Large intestine (tissue), 12 donors: ENCODE measurements at places on chromosomes 1 and 21. TPM values are rescaled to one million over a fixed set of nuclear protein-coding genes. Genes with fewer than 3 reads are reported as not detected.

Gene OR10J5
- 0.07 TPM for polyA plus RNA-seq

Gene HMGCS2
- polyA plus RNA-seq: 71.7 TPM

DNA sequence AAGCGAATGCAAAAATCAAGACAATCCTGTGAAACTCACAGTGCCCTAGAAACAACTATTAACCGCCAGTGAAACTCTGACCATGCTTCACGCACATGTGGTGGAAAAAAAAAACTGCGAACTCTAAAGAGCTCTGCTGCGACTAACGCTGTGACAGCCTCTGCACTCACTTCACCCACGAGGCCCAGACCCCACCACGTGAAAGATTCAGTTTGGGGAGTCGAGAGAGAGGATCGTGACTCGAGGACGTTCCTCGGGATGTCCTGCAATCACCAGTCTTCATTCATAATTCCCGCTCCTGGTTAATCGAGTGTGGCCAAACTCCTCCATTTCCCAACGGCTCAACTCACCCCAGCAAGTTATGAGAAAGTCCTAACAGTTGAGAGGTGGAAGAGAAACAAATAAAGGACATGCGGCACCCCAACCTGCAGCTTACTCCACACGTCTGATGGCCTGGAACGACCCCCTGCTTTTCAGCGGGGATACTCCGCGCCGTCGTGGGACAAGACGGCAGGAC, 1.1 kb downstream of the SERBP1 start:
- peak overlapping the region; percentile 23 for H3K27ac ChIP-seq
- H3K27me3 ChIP-seq: no peaks in the 10 kb centered on the region
- H3K4me1 ChIP-seq: peaks cover 5% of the 10 kb centered on the region
- peak; percentile 47 for DNase-seq

DNA sequence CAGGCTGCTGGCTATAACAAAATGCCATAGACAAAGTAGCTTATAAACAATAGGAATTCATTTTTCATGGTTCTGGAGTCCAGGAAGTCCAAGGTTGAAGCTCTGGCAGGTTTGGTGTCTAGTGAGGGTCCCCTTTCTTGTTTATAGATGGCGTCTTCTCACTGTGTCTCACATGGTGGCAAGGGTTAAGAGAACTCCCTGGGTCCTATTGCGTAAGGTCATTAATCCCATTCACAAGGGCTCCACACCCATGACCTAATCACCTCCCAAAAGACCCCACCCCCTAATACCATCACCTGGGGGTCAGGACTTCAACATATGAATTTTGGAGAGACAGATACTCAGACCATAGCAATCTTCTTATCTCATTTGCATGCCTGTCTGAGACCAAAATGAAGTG, 108.9 kb upstream of the USP25 start:
- no peak overlapping the region for H3K4me3 ChIP-seq
- DNase-seq: no peak
- H3K36me3 ChIP-seq: no peaks in the 10 kb centered on the region
- no peaks in the 10 kb centered on the region for H3K27me3 ChIP-seq
- H3K4me1 ChIP-seq: no peaks in the 10 kb centered on the region
- H3K27ac ChIP-seq: no peak overlapping the region
